ENCODE measurements at places on chromosomes 13 and 19.

GRCh38 chr13:104297075-104297474 is 1230.9 kb upstream of the SLC10A2 start:
- DNase-seq: no peak

GRCh38 chr13:110227864-110228643 is 78.9 kb downstream of the COL4A1 start:
- DNase-seq: no peak

- no peak for DNase-seq
Measured at GRCh38 chr19:30105316-30105715, 163.3 kb downstream of the URI1 start.

DNA sequence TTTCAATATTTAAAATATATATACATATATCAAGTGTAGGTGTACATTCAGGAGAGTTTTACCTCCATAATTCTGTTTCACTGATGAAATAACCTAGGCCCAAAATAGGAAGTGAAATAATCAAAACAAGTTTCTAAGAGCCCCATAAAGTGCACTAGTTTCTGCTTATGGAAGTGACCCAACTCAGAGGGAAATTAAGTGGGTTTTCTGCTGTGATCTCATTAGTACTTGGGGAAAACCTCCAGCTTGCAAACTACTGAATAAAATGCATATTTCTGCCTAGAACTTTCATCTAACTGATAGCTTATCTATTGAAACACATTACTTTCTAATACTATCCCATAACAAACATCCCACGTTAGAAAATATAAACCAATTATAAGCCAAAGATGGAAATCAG is 45.4 kb upstream of the MIR17HG start:
- no peak for DNase-seq

- no peak for DNase-seq
Measured at GRCh38 chr19:3370728-3371591, 4.6 kb downstream of the NFIC start.

GRCh38 chr13:114102131-114102520 is 30.3 kb downstream of the RASA3 start:
- no peak for DNase-seq

DNA sequence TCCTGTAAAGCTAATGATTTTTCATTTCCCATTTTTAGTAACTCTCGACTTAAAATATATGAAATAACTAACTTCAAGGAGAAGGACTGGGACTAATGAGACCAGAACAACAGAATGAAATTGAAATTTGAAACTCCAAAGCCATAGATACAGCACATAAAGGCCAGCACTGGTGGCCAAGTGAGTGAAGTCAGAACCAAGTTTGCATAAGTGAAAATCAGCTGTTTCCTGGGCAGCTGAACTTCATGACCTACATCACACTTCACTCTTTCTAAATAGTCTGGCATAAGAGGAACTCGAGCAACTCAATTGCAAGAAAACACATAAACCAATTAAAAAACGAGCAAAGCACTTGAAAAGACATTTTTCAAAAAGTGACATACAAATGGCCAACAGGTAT is 84.5 kb downstream of the DCLK1 start:
- no peak for DNase-seq

- no peak for DNase-seq
Measured at GRCh38 chr13:88345171-88345847, 674.1 kb downstream of the SLITRK5 start.

GRCh38 chr13:90184355-90184754 is 1163.1 kb upstream of the MIR17HG start:
- no peak for DNase-seq

DNA sequence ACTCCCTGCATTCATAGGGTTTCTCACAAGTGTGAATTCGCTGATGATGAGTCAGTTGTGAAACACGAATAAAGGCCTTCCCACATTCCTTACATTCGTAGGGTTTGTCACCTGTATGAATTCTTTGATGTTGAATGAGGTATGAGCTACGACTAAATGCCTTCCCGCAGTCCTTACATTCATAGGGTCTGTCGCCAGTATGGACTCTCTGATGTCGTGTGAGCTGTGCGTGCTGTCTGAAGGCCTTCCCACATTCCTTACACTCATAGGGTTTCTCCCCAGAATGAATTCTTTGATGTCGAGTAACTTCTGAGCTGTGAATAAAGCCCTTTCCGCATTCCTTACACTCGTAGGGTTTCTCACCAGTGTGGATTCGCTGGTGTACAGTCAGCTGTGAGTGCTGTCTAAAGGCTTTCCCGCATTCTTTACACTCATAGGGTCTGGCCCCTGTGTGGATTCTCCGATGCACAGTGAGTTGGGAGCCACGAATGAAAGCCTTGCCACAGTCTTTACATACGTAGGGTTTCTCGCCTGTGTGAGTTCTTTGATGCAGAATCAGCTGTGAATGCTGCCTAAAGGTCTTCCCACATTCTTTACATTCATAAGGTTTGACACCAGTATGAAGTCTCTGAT is 30.5 kb upstream of the COX7A1 start:
- no peak for DNase-seq

DNA sequence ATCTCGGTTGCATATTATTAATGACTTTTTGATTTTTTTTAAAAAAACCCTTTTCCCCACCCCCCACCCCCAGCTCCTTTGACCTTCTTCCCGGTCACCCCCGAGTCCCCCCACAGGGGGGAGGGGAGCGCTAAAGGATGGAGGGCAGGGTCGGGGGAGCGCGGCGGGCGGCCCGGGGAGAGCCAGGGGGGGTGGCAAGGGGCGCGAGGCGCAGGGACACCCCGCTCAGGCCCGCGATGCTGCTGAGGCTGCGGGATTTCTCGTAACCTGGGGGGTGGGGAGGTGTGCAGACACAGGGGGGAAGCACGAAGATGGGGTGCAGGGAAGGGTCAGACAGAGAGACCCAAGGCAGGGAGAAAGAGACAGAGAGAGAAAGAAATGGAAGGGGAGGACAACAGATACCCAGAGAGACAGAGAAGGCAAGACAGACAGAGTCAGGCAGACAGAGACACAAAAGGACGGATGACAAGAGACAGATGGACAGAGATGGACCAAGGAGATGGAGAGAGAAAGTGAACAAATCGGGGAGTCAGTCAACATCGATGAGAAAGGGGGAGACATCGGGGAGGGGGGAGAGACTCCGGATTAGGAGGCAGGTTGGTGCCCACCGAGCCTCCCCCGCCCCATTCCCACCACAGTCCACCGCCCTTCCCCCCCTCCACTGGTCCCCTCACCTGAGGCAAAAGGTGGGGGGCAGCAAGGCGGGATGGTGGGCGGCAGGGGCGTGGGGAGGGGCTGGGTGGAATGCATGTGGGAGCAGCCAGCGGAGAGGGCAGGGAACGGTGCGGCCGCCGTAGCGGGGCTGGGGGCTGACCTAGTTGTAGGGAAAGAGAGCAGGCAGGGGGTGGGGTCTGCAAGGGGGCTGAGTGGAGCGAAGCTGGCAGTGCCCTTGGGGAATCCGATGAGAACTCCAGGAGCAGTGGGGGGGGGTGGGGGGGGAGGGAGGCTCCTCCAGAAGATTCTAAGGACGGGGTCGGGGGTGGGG is 14.2 kb downstream of the KCNC3 start:
- DNase-seq: peak; percentile 16

GRCh38 chr13:111278743-111279652 is 41.4 kb upstream of the TEX29 start:
- DNase-seq: no peak

GRCh38 chr13:97753942-97754670 is 199.4 kb upstream of the IPO5 start:
- no peak for DNase-seq

DNA sequence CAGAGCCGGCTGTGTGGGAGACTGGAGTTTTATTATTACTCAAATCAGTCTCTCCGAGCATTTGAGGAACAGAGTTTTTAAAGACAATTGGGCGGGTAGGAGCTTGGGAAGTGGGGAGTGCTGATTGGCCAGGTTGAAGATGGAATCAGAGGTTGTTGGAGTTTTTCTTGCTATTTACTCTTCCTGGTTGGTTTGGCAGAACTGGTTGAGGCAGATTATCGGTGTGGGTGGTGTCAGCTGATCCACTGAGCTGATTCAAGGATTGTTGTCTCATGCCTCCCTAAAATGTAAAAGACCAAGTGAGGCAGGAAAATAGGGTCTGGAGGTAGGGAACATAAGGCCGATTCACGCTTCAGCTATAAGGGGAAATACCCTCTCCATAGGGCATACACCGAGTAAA is 1.3 kb upstream of the TDRD12 start:
- DNase-seq: no peak

- DNase-seq: no peak
Measured at GRCh38 chr13:33362986-33363727, 77.6 kb upstream of the STARD13 start.

GRCh38 chr13:64186503-64187250 is 2771.0 kb upstream of the PCDH20 start:
- no peak for DNase-seq

DNA sequence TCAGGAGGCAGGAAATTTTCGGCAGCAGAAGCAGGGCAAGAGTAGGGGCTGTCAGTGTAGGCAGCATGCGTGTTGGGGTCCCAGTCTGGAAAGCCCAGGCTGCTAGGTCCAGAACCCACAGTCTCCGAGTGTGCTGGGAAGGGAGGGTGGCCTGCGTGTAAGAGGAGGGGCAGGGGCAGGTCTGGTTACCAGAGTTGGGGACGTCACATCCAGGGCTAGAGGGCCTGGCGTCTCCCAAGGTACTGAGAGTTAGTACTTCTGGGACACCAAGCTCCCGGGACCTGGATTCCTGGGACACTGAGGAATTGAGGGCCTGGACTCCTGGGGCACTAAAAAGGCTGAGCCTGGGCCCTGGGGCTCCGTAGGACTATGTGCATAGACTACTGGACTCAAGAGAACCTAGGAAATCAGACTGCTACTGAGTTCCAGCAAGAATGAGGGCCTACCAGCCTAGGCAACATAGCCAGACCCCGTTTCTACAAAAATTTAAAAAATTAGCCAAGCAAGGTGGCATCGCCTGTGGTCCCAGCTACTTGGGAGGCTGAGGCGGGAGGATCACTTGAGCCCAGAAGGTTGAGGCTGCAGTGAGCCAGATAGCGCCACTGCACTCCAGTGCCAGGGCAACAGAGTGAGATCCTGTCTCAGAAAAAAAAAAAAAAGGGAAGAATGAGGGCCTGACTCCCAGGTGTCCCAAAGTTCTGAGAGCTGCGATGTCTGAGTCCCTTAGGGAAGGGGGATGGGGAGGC is 2.5 kb downstream of the NFKBID start:
- no peak for DNase-seq

- no peak for DNase-seq
Measured at GRCh38 chr19:45876411-45877197, 9.3 kb downstream of the IRF2BP1 start.

DNA sequence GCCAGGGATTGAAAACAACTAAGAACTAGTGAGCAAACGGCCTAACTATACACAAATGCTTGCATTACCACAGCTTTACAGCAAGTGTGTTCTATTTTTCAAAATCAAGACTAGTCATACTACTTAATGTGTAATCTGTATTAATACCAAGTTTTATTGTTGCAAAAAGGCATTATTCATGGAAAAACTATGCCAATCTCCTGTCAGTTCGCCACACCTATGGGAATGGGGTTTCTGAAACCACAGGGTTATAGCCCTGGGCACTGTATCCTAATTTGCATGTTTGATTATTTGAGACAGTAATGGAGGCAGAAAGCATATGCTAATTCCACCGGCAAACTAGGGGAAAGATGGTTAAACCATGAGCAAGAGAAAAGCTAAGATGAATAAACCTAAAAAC is 14.3 kb downstream of the GAS6 start:
- no peak for DNase-seq

DNA sequence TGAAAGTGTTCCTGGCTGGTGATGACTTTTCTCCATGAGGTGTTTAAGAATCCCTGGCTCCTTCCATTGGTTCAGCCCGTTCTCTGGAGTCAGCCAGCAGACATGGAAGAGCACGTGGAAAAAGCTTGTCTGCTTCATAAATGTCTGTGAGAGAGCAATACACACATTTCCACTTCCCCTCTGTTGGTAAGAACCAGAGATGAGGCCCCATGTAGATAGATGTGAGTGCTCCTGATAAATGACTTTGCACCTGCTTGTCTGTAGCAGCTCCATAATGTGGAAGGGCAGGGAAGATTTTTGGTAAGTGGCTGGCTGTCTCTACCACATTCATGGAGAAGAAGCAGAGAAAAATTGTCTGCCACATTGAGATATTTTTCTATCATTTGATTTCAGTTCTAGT is 325.8 kb downstream of the LMO7 start:
- DNase-seq: no peak

- DNase-seq: no peak
Measured at GRCh38 chr13:32008518-32009175, 22.9 kb upstream of the FRY start.

DNA sequence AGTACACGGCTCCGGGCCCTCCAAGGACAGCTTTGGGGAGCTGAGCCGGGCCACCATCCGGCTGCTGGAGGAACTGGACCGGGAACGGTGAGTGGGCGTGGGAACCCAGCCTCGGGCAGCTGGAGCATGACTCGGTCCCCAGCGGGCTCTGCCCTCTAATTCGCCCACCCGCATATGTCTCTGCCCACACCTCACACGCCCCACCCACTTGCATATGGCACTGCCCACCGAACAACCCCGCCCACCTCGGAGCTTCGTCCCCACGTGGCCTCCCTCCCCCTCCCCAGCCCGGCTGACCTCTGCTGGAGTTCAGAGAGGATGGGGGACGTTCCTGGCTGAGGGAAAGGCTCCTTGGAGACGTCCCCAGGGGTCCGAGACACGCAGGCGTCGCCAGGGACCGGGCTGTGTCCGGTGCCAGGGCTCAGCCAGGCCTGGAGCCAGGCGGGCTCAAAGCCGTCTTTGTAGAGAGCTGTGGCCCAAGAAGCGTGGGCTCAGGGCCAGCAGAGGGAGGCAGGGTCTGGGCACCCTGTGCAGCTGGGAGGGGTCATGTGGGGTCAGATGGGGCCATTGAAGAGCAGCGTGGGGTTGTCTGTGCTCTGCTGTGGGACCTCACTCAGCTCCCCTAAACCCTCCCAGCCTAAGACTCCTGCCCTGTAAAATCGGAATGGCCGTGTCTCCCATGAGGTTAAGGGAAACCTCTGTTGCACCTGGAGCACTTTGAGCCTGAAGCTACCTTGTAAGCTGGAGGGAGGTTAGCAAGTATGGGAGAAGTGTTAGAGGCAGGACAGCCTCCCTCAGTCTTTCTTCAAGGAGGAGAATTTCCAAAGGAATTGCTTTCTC is 3.8 kb downstream of the APC2 start:
- DNase-seq: peak; percentile 13

GRCh38 chr13:35714121-35714520 is 237.6 kb upstream of the MAB21L1 start:
- no peak for DNase-seq
